ENCODE measurements at places on chromosomes 7 and 10.

- no peaks in the 10 kb centered on the region for H3K27me3 ChIP-seq
- H3K4me1 ChIP-seq = no peaks in the 10 kb centered on the region
- no peak for DNase-seq
Observed at GRCh38 chr10:120689777-120690529, 161.2 kb upstream of the WDR11 start.

DNA sequence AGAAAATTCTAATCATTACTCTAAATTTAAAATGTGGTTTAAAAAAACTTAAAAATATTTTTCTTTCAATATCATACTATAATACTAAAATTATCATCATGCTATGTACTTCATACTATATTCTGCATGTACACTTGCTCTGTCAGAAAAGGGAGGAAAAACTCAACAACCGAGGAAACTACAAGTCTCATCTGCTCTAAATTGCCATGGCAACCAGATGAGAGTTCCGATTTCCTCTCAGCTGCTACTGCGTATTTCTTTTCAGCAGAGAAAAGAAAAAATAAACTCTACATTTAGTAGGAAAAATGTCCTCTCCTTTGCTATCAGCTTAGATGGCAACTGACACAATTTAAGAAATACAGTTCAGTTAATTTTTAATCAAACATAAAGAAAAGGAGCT, 178.9 kb downstream of the SRPK2 start:
- DNase-seq = no peak
- H3K4me1 ChIP-seq = no peaks in the 10 kb centered on the region
- H3K4me3 ChIP-seq = no peak overlapping the region
- H3K27me3 ChIP-seq = no peaks in the 10 kb centered on the region

GRCh38 chr7:123979876-123980275, 53.0 kb downstream of the TMEM229A start:
- no peak for DNase-seq
- H3K4me3 ChIP-seq = no peak overlapping the region
- no peak overlapping the region for H3K27ac ChIP-seq
- no peaks in the 10 kb centered on the region for H3K4me1 ChIP-seq
- no peaks in the 10 kb centered on the region for H3K27me3 ChIP-seq

DNA sequence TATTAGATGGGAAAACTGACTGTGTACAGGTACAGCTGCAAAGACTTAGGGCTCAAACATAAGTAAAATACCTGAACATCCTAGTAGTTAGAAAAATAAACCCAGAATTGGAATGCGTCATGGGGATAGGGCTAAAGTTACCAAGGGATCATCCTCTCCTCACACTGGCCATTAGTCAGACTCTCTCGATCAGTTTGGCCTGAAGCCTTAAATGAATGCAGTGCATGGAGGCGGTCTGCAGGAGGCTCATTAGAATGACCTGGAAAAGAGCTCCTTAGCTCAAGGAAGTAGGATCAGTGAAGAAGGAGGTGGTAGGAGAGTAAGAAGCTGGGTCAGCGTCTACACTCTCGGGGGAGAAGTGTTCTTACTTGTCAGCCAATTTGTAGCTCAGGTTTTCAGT, 35.3 kb downstream of the DENND2A start:
- DNase-seq = no peak
- no peak overlapping the region for H3K27ac ChIP-seq
- H3K4me3 ChIP-seq = no peak overlapping the region
- H3K27me3 ChIP-seq = no peaks in the 10 kb centered on the region
- H3K36me3 ChIP-seq = no peaks in the 10 kb centered on the region

DNA sequence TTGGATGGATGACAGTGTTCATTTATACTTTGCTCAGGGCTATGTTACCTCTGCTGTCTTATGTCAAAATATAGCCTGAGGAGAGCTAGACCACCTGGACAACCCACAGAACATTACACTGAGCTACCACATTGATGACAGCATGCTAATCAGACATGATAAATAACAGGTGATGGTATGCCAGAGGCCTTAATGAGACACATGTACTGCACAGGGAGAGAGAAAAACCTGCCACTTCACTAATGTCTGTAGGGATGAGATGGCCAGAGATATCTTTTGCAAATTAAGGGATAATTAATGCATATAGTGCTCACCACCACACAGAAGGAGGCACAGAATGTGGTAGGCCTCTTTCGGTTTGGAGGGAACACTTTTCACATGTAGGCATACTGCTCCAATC, 1122.6 kb upstream of the POT1 start:
- H3K4me1 ChIP-seq = no peaks in the 10 kb centered on the region
- no peak for DNase-seq

GRCh38 chr10:32600317-32600716, 154.4 kb downstream of the CCDC7 start:
- no peak for DNase-seq
- H3K36me3 ChIP-seq = peaks cover 25% of the 10 kb centered on the region
- H3K27me3 ChIP-seq = no peaks in the 10 kb centered on the region
- H3K4me1 ChIP-seq = no peaks in the 10 kb centered on the region
- H3K4me3 ChIP-seq = no peak overlapping the region

- no peaks in the 10 kb centered on the region for H3K27me3 ChIP-seq
- DNase-seq = no peak
- peaks cover 15% of the 10 kb centered on the region for H3K4me1 ChIP-seq
- no peaks in the 10 kb centered on the region for H3K36me3 ChIP-seq
- H3K4me3 ChIP-seq = no peak overlapping the region
Observed at GRCh38 chr7:99102361-99102760, 41.5 kb downstream of the SMURF1 start.

DNA sequence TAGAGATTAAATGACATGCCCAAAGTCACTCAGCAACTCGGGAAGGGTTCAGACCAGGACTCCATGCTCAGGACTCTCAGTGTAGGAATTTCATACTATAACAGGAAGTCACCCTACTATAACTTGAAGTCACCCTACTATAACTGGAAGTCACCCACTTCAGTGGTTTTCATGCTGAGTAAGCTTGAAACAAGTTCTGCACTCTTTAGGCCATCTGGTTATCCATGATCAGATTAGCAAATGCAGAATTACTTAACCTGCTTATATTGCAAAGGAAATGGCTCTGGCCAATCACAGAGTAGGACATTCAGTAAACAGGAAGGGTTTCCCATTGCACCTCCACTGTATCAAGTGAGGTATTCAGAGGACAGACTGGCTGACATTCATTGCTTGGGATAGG, 1240.4 kb downstream of the GATA3 start:
- DNase-seq = no peak
- no peaks in the 10 kb centered on the region for H3K36me3 ChIP-seq
- no peaks in the 10 kb centered on the region for H3K4me1 ChIP-seq
- H3K27me3 ChIP-seq = no peaks in the 10 kb centered on the region
- no peak overlapping the region for H3K4me3 ChIP-seq

- H3K27ac ChIP-seq = no peak overlapping the region
- H3K36me3 ChIP-seq = no peaks in the 10 kb centered on the region
Observed at GRCh38 chr10:32163762-32164148, 107.5 kb upstream of the KIF5B start.

DNA sequence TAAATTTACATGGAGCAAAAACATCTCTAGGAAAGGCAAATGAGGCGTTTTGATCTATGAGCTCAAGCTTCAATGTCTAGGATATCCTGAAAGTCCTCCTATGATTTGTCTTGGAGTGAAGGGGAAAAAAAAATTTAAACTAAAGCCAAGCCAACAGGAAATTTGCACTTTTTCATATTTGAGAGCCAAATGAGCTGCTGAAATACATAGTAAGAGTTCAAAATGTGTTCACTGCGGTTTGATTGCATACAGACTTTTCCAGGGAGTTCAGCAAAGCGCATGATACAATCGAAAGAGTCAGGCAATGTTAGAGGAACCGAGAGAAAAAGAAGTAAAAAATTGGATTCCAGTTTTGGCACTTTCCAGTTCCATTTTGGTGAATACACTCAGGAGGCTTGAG, 633.4 kb upstream of the MGMT start:
- H3K4me1 ChIP-seq = no peaks in the 10 kb centered on the region
- DNase-seq = no peak
- no peak overlapping the region for H3K27ac ChIP-seq

GRCh38 chr10:51705774-51706173, 6.4 kb upstream of the CSTF2T start:
- no peaks in the 10 kb centered on the region for H3K36me3 ChIP-seq
- no peak overlapping the region for H3K4me3 ChIP-seq
- no peak for DNase-seq
- peak overlapping the region; percentile 56 for H3K27ac ChIP-seq
- peaks cover 47% of the 10 kb centered on the region for H3K4me1 ChIP-seq

DNA sequence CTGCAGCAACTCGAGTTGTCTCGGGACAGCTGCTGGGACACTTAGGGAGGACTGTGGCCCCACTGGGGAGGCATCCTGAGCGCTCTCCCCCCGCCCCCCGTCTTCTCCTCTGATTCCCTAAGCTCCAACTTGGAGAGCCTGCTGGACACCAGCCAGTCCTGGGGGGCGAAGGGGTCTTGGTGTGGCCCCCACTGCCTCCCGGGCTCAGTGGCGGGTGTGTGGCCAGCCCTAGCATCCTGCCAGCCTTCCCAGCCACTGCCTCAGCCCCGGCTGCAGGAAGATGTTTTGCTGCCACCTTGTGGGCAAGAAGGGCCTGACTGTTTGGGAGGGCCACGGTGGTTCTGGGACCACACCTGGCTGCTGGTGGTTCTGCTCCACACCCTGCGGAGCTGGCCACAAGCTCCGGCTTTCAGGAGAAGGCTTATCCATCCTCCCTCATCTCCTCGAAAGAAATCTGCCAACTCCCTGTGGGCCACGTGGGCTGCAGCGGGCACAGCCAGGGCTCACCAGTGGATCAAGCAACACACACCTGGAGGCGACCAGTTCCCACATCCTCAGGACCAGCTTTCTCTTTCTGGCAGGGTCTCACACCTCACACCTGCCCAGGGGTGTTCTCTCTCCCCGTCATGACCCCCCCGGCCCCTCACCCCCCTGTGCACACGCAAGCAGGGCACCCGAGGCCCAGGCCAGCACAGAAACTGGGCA, 24.8 kb downstream of the AGAP3 start:
- no peak overlapping the region for H3K27ac ChIP-seq
- DNase-seq = no peak
- H3K4me1 ChIP-seq = peaks cover 2% of the 10 kb centered on the region
- H3K4me3 ChIP-seq = no peak overlapping the region

- no peak for DNase-seq
- H3K4me3 ChIP-seq = no peak overlapping the region
- H3K4me1 ChIP-seq = no peaks in the 10 kb centered on the region
- H3K27me3 ChIP-seq = no peaks in the 10 kb centered on the region
- H3K36me3 ChIP-seq = no peaks in the 10 kb centered on the region
Observed at GRCh38 chr7:122329145-122329802, 24.7 kb upstream of the FEZF1 start.

DNA sequence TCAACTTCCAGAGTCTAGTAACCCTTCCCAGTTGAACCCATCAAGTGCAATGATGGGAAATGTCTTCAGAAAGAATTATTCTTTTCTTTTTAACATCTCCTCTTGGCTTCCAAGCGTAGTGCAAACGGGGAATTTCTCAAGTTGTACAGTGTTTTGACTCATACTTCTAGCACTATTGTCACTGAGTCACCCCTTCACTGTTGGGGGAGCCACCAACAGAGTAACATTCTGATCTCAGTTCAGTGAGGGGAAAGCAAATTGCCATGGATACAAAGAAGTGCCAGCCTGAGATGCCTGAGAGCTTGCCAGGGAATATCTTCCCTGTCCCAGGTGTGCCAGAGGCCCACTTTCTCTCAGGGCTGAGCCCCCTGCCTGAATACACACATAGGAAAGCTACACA, 31.0 kb downstream of the CYP3A5 start:
- peaks cover 2% of the 10 kb centered on the region for H3K36me3 ChIP-seq
- H3K4me1 ChIP-seq = no peaks in the 10 kb centered on the region
- no peaks in the 10 kb centered on the region for H3K27me3 ChIP-seq
- H3K4me3 ChIP-seq = no peak overlapping the region

GRCh38 chr7:84701524-84702306, 485.1 kb downstream of the SEMA3D start:
- no peaks in the 10 kb centered on the region for H3K36me3 ChIP-seq
- H3K4me1 ChIP-seq = peaks cover 3% of the 10 kb centered on the region
- H3K27ac ChIP-seq = peak overlapping the region; percentile 70
- H3K4me3 ChIP-seq = no peak overlapping the region

DNA sequence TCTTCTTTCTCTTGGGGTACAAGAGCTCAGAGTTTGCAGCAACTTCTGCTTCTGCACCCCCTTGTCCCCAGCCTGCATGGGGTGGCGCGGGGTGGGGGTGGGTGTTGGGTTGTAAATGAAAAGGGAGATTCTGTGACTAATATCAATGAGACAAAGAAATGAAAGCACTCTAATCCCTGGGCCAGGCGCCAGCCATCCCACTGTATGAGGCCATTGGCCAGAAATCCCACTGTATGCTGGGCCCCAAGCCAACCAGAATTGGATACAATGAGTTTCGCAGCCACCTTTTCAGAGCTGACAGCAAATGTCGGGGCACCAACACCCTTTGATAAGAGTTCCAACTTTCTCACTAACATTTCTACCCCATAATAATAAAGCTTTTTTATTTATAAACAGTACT, 10.9 kb upstream of the PTN start:
- no peaks in the 10 kb centered on the region for H3K27me3 ChIP-seq
- no peak overlapping the region for H3K4me3 ChIP-seq
- DNase-seq = no peak
- H3K27ac ChIP-seq = no peak overlapping the region

GRCh38 chr10:130427216-130427722, 291.1 kb downstream of the GLRX3 start:
- H3K27ac ChIP-seq = no peak overlapping the region
- H3K36me3 ChIP-seq = no peaks in the 10 kb centered on the region
- H3K27me3 ChIP-seq = no peaks in the 10 kb centered on the region
- no peaks in the 10 kb centered on the region for H3K4me1 ChIP-seq

- H3K4me3 ChIP-seq = no peak overlapping the region
- no peak overlapping the region for H3K27ac ChIP-seq
- peak; percentile 49 for DNase-seq
- H3K27me3 ChIP-seq = no peaks in the 10 kb centered on the region
- peaks cover 29% of the 10 kb centered on the region for H3K36me3 ChIP-seq
Observed at GRCh38 chr10:131971591-131971990, 10.1 kb downstream of the BNIP3 start.

DNA sequence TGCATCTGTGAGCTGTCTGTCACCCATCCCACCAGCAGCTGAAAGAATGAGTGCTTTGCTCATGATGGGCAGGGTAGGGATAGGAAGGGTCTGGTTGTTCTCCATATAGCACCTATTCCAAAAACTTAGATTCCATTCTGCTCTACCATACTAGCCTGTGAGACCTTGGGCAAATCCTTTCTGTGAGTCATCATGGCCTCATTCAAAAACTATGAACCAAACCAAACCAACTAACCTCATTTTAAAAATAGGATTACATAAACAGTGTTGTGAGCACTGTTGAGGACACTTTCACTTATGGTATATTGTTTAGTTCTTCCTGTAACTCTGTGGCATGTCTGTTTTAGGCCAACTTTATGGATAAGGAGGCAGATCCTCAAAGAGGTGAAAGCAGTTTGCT, 30.9 kb upstream of the STEAP4 start:
- no peak overlapping the region for H3K27ac ChIP-seq
- H3K27me3 ChIP-seq = no peaks in the 10 kb centered on the region
- H3K4me3 ChIP-seq = no peak overlapping the region
- H3K4me1 ChIP-seq = no peaks in the 10 kb centered on the region
- DNase-seq = no peak

- no peaks in the 10 kb centered on the region for H3K4me1 ChIP-seq
- no peak overlapping the region for H3K27ac ChIP-seq
- H3K27me3 ChIP-seq = no peaks in the 10 kb centered on the region
- no peak for DNase-seq
Observed at GRCh38 chr10:125565046-125565445, 117.9 kb downstream of the TEX36 start.
